ENCODE measurements at places on chromosomes 4 and X.

DNA sequence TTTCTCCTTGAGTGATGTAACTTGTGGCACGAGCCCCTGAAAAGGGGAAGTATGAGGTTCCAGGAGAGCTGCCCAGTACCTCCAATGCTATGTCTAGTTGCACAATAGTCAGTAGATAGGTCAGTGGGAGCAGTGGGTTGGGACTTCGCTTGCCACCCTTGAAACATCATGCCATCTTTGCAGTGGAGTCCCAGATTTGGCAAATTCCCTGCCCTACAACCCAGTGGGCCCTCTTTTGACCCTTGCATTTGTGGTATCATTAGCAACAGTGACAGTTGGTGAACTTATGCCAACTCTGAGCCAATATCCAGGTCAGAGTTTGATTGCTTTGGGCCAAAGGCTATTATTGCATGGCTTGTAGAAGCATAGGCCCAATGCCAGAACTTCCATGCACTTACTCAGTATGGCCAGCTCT is 12.3 kb downstream of the FHL1 start:
- DNase-seq: no peak

GRCh38 chr4:109913596-109914241 is 1.0 kb downstream of the EGF start:
- DNase-seq: no peak

- no peak for DNase-seq
Measured at GRCh38 chr4:83890231-83890630, 354.3 kb downstream of the GPAT3 start.

- no peak for DNase-seq
Measured at GRCh38 chr4:87633243-87633642, 16.8 kb upstream of the DMP1 start.

DNA sequence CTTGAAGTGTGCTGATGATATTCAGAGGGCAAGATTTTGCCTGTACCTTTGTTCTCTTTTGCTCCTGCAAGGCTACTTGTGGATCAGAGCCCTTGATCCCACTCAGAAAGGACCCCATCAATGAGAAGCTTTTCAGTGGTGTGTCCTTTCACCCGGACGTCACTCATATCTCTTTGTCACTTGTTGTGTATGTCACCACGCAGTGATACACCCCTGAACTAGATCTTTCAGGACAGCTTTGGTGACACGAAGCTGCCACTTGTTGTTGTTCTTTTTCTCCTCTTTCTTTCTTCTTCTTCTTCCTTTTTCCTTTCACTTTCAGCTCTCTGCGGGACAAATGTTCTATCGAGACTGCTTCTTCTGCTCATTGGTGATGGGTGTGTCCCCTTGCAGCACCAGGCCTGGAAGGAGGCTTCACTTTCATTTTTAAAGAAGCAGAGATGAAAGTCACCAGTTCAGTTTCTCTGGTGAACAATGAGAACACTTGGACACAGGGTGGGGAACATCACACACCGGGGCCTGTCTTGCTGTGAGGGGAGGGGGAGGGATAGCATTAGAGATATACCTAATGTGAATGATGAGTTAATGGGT is 83.6 kb downstream of the NBDY start:
- DNase-seq: no peak

DNA sequence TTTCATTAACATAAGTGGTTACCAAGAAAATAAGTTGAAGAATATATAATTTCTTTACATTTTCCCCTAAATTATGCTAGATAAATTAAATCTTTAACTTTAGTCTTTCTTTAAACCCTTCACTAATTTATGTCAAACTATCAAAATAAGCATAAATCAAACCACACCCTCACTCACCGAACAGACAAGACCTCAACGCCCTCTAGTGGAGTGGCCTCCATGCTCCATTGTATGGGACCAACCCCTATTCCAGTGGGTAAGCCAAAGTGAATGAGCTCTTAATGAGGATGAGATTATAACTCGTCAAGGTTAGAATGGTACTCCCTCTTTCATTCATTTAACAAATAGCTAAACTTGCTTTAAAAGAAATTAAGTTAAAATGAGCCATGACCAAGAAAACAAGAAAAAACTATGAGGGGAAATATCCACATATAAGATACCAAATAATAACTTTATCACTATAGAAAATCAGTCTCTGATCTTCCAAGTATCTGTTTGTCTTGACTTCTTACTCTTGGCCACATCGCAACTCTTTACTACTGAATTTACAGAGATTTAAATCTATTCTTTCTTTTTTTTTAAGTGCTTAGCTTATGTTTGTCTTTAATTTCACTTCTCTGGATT is 15.6 kb upstream of the BBS12 start:
- DNase-seq: no peak

GRCh38 chr4:103002551-103002950 is 17.0 kb downstream of the SLC9B1 start:
- no peak for DNase-seq

Data from activated gamma-delta T cell (primary cell).